ENCODE measurements at places on chromosomes 11 and 22. TPM values are rescaled to one million over a fixed set of nuclear protein-coding genes. Genes with fewer than 3 reads are reported as not detected.

MS4A7 gene
- total RNA-seq: not detected

MRGPRX3 gene
- not detected for total RNA-seq

C22orf15 gene
- 4.9 TPM for total RNA-seq

POTEH gene
- total RNA-seq: not detected

PGA5 gene
- 0.67 TPM for total RNA-seq

GGT1 gene
- 14.4 TPM for total RNA-seq

PRSS23 gene
- total RNA-seq: 5.0 TPM

OSM gene
- total RNA-seq: not detected

C11orf42 gene
- total RNA-seq: not detected

- DNase-seq: no peak
- H3K4me1 ChIP-seq: no peaks in the 10 kb centered on the region
- H3K4me3 ChIP-seq: no peak overlapping the region
- no peak overlapping the region for H3K27ac ChIP-seq
- no peaks in the 10 kb centered on the region for H3K36me3 ChIP-seq
These were observed 19.8 kb downstream of the GGT5 start for GRCh38 chr22:24225044-24225601.

GRCh38 chr11:57680552-57680874, 12.6 kb downstream of the ZDHHC5 start:
- H3K36me3 ChIP-seq: peaks cover 13% of the 10 kb centered on the region
- H3K4me3 ChIP-seq: no peak overlapping the region
- no peaks in the 10 kb centered on the region for H3K4me1 ChIP-seq
- no peak overlapping the region for H3K27ac ChIP-seq
- no peak for DNase-seq

- H3K4me3 ChIP-seq: no peak overlapping the region
- no peak for DNase-seq
- no peaks in the 10 kb centered on the region for H3K27me3 ChIP-seq
- H3K36me3 ChIP-seq: no peaks in the 10 kb centered on the region
- no peak overlapping the region for H3K27ac ChIP-seq
These were observed 12.4 kb downstream of the TMA7B start for GRCh38 chr22:39972641-39973040.

DNA sequence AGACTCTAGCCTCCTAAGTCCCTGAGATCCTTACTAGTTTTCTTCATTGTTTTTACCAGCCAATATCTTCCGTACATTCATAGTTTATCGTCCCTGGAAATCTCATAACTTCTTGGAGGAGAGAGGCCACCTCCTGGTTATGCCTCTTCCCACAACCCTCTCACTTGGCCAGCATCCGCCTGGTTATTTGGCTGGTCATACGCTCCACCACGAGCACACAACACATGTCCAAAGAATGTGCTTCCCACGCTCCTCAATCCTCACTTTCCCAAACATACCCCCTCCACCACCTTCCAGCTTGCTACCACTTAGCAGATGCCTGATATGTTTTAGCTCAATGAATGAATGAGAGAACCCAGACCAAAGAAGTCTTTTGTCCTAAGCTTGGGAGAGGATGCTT, 83.5 kb upstream of the EIF3D start:
- H3K27me3 ChIP-seq: no peaks in the 10 kb centered on the region
- H3K4me1 ChIP-seq: peaks cover 36% of the 10 kb centered on the region
- no peak for DNase-seq
- no peaks in the 10 kb centered on the region for H3K36me3 ChIP-seq
- no peak overlapping the region for H3K4me3 ChIP-seq

GRCh38 chr11:93054881-93055280, 85.4 kb downstream of the MTNR1B start:
- no peak overlapping the region for H3K4me3 ChIP-seq
- no peak overlapping the region for H3K27ac ChIP-seq
- no peaks in the 10 kb centered on the region for H3K36me3 ChIP-seq

GRCh38 chr11:74418509-74418895, 20.3 kb upstream of the PGM2L1 start:
- no peak overlapping the region for H3K4me3 ChIP-seq
- no peak overlapping the region for H3K27ac ChIP-seq
- no peaks in the 10 kb centered on the region for H3K36me3 ChIP-seq
- no peaks in the 10 kb centered on the region for H3K4me1 ChIP-seq
- no peak for DNase-seq
- no peaks in the 10 kb centered on the region for H3K27me3 ChIP-seq

GRCh38 chr22:40029189-40029890, 34.6 kb downstream of the FAM83F start:
- H3K27me3 ChIP-seq: no peaks in the 10 kb centered on the region
- H3K4me1 ChIP-seq: no peaks in the 10 kb centered on the region
- H3K4me3 ChIP-seq: no peak overlapping the region
- H3K27ac ChIP-seq: no peak overlapping the region
- H3K36me3 ChIP-seq: no peaks in the 10 kb centered on the region

GRCh38 chr22:47357086-47357485, 594.6 kb downstream of the TBC1D22A start:
- H3K27ac ChIP-seq: no peak overlapping the region
- no peak for DNase-seq
- no peak overlapping the region for H3K4me3 ChIP-seq
- no peaks in the 10 kb centered on the region for H3K4me1 ChIP-seq
- no peaks in the 10 kb centered on the region for H3K36me3 ChIP-seq
- H3K27me3 ChIP-seq: no peaks in the 10 kb centered on the region

DNA sequence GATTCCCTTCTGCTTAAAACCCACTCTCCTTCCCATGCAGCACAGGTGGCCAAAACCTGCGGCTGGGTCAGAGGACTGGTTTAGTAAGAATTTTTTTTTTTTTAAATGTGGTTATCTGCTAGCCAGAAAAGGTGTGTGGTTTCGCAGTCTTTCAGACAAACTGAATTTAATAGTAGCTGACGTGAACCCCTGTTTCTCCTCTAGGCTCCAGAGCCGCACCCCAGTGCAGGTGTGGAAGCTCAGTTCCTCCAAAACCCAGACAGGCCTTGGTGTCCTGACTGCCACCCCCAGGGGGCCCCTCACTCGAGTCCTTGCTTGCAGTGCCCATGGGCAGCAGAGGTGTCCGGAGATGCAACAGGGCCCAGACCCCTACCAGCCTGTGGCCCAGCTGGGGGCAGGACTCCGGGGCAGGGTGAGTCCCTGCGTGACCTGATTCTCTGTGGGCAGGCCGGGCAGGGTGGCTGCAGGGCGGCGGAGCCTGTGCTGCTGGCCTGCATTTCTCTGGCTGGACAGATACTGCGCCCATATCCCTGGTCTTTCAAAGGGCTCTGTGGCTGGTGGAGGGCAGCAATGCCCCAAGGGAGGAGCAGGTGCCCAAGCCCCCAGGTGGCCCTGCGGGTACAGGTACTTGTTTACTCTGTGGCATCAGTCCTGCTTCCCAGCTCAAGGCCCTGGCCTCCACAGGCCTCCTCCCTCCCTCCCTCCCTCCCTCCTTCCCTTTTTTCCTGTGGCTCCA, 15.2 kb downstream of the KCNQ1 start:
- H3K4me1 ChIP-seq: no peaks in the 10 kb centered on the region
- peaks cover 12% of the 10 kb centered on the region for H3K27me3 ChIP-seq
- no peaks in the 10 kb centered on the region for H3K36me3 ChIP-seq
- DNase-seq: no peak
- no peak overlapping the region for H3K4me3 ChIP-seq
- H3K27ac ChIP-seq: no peak overlapping the region

- H3K36me3 ChIP-seq: no peaks in the 10 kb centered on the region
- DNase-seq: no peak
- H3K4me3 ChIP-seq: no peak overlapping the region
- no peaks in the 10 kb centered on the region for H3K27me3 ChIP-seq
- H3K27ac ChIP-seq: no peak overlapping the region
These were observed 50.6 kb downstream of the C11orf96 start for GRCh38 chr11:43992834-43993637.

DNA sequence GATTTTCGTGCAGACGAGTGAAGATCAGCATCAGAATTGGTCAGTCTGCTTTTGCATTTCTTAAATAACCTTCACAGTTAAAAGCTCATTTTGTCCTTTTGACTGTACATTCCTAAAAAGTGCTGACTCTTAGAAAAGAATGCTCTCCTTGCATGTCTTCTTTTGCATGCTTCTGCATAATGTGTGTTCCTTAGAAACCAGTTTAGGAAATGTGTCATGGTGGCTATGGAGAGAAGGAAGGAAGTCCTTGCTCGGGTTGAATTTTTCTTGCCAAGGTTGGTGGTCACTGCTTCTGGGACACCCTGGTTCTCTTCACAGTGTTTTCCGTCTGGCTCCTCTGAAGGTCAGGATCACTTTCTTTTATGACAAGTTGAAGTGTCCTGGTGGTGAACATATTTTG, 6.8 kb downstream of the AP2A2 start:
- no peak overlapping the region for H3K27ac ChIP-seq
- DNase-seq: no peak
- H3K4me1 ChIP-seq: peaks cover 15% of the 10 kb centered on the region
- no peak overlapping the region for H3K4me3 ChIP-seq
- no peaks in the 10 kb centered on the region for H3K27me3 ChIP-seq

GRCh38 chr22:19641983-19642451, 72.3 kb upstream of the SEPTIN5 start:
- no peaks in the 10 kb centered on the region for H3K27me3 ChIP-seq
- no peak overlapping the region for H3K27ac ChIP-seq
- H3K4me3 ChIP-seq: no peak overlapping the region
- DNase-seq: no peak
- H3K36me3 ChIP-seq: no peaks in the 10 kb centered on the region

DNA sequence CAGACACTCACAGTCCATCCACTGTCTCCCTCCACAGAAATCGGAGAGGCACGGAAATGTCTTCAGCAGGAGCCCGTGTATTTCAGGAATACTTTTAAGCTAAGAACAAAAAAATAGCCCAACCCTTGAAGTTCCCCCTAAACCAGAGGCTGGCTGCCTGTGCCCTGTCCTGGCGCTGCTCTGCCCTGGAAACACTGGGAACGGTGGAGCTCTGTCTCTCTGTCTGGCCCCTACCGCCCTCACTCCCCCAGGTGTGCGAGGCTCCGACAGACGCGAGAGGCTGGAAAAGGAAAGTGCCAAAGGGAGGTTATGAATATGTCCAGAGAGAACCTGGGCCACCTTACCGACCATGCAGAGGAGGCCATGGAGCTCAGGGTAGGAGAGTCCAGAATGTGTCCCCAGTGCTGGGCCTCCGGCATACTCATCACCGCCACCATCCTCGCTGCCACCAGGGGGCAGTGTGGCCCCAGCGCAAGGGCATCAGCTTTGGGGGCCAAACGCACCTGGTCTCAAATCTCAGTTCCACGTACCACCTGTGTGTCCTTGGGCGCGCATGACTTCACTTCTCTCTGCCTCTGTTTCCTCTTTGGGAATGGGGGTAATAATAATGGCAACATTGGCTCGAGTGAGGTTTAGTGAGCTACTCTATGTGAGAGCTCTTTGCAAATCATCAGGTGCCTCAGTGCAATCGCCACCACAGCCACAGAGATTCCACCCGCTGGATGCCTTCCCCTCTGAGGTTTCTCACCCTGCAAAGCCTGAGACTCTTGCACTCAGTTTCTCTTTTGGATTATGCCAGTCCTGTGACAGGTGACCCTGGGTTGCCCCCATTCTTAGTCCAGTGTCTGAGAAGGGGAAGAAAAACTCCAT, 10.4 kb upstream of the SLCO2B1 start:
- H3K4me3 ChIP-seq: no peak overlapping the region
- no peak overlapping the region for H3K27ac ChIP-seq
- no peaks in the 10 kb centered on the region for H3K36me3 ChIP-seq
- H3K27me3 ChIP-seq: no peaks in the 10 kb centered on the region

DNA sequence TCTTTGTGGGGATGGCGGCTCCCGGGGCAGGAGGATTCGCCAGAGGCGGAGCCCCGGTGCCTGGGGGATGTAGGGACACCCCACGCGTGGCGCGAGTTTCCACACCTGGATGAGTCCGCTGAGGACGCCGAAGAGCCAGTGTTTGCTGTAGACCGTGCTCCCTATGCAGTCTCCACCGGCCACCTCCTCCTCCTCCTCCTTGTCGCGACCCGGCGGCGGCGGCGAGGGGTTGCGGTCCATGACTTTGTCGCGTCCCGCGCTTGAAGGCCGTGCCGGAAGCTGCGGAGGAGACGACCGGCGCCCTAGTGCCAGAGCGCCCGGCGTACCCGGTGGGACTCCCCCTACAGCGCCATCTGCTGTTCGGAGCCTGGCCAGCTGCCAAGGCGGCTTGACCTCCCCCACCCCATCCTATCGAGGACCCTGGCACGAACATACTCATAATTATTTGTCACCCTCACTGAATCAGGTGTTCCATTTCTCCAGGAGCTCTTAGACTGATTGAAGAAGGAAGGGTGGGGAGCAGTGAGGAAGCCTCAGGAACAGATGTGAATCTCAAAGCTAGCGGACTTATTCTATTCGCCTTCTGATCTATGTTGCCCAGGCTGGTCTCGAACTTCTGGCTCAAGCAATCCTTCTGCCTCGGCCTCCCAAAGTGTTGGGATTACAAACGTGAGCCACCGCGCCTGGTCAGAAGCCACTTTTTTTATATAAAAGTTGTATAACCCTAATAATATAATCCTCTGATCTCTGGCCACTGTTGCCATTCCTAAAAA, at the start of gene SAAL1:
TSS of gene SAAL1 (minus strand) at position 281 of the 773 bp plus-strand sequence. CDS start at position 240, 41 bp downstream.
- H3K4me1 ChIP-seq: no peaks in the 10 kb centered on the region
- H3K36me3 ChIP-seq: peaks cover 18% of the 10 kb centered on the region
- peak within 1 kb of the TSS; percentile 75 for H3K27ac ChIP-seq
- H3K4me3 ChIP-seq: peak within 1 kb of the TSS; percentile 90
- DNase-seq: peak; percentile 98
- H3K27me3 ChIP-seq: no peaks in the 10 kb centered on the region

DNA sequence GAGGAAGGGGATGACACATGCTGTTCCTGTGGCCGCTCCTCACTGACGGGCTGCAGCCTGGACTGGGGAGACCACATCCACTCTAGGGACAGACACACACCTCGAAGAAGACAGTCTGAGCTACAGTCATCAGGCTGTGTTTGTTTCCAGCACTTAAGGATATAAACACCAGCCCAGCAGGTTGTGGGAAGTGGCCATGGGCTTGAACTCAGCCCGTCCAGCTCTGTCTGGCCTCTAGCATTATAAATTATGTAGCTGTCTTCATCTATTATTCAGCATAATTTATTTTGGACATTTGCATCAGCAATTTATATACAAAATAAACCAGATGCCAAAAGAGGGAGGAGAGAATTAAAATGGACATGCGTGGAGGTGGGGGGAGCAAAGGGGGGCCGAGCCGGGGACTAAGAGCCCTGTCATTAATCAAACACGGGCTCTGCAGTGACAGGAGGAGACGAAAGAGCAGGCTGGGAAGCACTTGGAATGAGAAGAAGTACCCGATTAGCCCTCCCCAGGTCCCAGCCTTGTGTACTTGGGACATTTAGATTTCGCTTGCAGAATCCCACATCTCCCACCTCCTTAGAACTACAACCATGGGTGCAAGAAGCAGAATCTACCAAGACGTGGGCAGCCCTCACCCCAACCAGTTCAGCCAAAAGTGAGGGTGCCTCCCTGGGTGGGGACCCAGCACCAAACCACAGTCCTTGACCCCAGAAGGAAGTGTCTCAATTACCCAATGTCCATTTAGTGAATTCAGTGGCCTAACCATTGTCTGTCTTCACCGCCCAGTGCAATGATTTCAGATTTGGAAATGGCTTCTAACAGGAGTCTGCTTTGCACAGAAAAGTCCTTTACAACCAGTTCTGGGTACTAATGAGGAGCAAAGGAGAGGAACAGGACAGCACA, 309.6 kb downstream of the OPCML start:
- DNase-seq: no peak
- no peaks in the 10 kb centered on the region for H3K4me1 ChIP-seq
- no peaks in the 10 kb centered on the region for H3K36me3 ChIP-seq
- H3K27ac ChIP-seq: no peak overlapping the region
- no peak overlapping the region for H3K4me3 ChIP-seq

GRCh38 chr22:19815093-19815822, 39.4 kb downstream of the GNB1L start:
- H3K27ac ChIP-seq: no peak overlapping the region
- H3K27me3 ChIP-seq: no peaks in the 10 kb centered on the region
- no peaks in the 10 kb centered on the region for H3K36me3 ChIP-seq
- DNase-seq: no peak
- no peaks in the 10 kb centered on the region for H3K4me1 ChIP-seq
- no peak overlapping the region for H3K4me3 ChIP-seq

Data from H1 (cell line).